ENCODE measurements at places on chromosomes 2 and 18. TPM values are rescaled to one million over a fixed set of nuclear protein-coding genes. Genes with fewer than 3 reads are reported as not detected.

DNA sequence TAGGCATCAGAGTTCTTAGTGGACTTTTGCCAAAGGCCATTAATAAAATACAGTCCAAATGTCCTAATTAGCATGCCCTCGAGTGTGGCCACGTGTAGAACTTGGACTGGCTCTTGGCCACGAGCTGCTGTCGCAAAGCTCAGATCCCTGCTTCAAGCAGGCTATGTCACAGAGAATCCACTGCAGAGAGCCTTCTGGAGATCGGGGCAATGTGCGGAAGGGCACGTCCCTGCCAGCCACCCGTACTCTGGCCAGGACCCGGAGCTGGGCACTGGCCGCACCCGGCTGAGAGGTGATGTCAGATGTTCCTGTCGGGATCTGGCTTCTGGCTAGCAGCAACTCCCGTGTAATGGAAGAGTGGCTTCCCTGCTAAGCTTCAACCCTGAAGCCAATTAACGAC is 432.7 kb upstream of the ID2 start:
- DNase-seq, result no peak

- peak; percentile 94 for DNase-seq
These were observed 339.8 kb downstream of the CYP26B1 start for GRCh38 chr2:71807581-71808451.

DNA sequence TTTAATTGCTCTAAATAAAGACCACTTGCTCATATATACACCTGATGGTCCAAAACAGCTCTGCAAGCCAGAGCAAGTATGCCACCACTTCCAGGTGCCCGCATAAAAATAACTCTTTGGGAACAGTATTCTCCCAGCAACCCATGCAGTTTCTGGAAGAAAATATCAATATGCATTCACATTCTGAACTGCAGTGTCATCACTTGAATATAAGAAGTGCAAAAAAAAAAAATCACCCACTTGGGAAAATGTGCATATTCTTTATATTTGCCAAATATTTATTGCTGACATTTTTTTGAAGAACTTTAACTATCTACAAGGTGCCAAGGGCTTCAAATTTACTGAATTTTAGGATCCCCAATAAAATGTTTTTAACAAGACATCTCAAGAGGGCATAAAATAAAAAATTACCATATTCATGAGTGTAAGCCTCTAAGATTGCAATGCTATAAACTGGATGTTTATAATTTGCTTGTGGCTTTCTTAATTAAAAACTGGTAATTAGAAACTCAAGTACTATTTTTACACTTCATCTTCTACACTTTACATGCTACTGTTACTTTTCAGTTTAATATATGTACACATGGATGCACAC is 360.6 kb upstream of the HNRNPA3 start:
- no peak for DNase-seq

- DNase-seq, result no peak
These were observed 46.5 kb downstream of the TRAK2 start for GRCh38 chr2:201404699-201405280.

The GRB14 gene
- polyA plus RNA-seq, result 66.2 TPM

Measured in right lung (tissue), 10 donors.